ENCODE measurements at places on chromosomes 13 and 19.

DNA sequence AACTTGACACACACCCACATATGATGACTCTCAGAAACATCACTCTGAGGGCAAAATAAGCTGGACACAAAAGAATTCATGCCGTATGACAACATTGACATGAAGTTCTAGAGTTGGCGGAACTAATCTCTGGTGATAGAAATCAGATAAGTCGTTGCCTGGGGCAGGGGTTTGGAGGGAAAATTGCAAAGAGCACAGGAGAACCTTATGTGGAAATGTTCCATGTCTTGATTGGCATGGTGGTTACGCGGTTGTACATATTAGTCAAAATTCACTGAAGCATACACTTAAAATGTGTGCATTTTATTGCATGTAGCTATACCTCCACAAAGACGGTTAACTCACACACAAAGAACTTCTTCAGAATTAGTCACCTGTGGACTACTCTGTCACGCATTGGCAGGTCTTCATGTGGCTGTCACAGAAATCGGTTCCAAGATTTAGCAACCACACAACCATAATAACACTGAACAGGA, 137.8 kb upstream of the GJB6 start:
- DNase-seq: no peak

DNA sequence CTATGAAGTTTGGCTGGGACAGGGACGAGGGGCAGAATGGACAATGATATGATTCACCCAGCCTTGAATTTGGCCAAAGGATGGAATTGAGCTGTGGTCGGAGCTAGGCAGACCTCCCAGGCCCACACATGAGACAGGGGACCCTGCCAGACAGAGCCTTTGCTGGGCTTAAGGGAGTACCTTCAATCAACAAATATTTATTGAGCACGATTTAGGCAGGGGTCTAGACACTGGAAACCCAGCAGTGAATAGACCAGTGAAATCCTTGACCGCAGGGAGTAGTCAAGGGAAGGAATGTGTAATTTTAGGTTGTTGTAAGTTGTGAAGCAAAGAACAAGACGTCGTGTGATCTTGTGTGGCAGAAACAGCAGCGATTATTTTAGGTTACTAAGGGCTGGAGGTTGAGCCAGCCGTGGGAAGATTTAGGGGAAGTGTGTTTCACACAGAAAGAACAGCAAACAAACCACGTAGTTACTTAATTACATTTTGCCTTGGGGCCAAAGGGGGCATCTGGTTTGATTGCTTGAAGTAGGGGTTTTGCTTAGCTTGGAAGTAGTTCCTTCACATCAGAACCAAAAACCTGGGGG, 16.9 kb upstream of the AP1M2 start:
- DNase-seq: peak; percentile 81

DNA sequence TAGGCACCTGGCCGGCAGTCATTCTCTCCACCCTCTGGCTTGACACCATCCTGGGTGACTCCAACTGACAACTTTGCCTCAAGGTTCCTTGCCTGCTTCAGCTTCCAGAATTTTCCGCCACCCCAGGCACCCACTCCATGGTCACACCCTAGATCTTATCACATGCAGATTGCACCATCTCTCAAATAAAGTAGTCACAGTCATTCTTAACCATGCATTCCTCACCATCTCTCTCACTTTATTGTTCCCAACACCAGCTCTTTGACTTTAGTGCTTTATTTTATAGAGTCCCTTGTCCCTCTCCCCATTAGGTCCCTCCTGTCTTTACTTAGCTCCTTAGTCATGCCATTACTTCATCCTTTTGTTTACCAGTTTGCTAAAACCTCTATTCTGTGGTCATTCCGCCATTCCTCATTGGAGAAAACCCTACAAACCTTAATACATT, 351.7 kb downstream of the SPRY2 start:
- DNase-seq: peak; percentile 33

- no peak for DNase-seq
These were observed 32.1 kb upstream of the OR1M1 start for GRCh38 chr19:9054765-9055164.

DNA sequence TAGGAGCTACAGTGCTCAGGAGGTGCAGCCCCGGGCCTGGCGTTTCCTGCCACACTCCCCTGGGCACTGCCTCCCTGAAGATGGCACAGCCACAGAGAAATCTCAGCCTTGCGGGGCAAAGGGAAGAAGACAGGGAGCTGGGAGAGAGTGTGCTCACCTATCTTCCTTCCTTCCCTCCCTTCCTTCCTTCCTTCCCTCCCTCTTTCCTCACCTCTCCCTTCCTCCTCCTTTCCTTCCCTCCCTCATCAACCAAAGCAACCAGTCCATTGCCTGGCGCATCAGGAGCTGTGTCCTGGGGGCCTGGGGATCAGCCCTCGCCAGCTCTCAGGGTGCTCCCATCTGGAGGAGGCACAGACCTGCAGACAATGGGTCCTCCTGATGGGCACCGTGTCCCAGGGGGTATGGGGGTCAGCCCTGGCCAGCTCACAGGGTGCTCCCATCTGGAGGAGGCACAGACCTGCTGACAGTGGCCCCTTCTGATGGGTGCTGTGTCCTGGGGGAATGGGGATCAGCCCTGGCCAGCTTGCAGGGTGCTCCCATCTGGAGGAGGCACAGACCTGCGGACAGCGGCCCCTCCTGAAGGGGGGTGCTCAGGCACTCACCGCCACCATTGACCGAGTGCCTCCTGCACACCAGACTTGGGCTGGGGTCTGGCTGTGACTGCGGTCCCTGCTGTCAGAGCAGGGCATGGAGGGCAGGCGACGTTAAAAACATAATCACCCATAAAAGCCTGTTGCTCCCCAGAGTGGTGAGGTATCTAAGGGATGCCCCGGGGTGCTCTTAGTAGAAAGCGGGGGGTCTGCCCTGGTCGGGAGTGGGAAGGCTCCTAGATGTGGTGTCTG, 120.2 kb downstream of the URI1 start:
- DNase-seq: no peak

GRCh38 chr13:105365021-105365550, 1170.4 kb downstream of the EFNB2 start:
- no peak for DNase-seq

- DNase-seq: no peak
These were observed 11.5 kb upstream of the ZNF814 start for GRCh38 chr19:57900311-57900710.

- peak; percentile 62 for DNase-seq
These were observed at the start of gene ASPDH for GRCh38 chr19:50513746-50514345. TSS of gene ASPDH (minus strand) at chr19:50513913. CDS start at chr19:50513823, 90 bp downstream.

DNA sequence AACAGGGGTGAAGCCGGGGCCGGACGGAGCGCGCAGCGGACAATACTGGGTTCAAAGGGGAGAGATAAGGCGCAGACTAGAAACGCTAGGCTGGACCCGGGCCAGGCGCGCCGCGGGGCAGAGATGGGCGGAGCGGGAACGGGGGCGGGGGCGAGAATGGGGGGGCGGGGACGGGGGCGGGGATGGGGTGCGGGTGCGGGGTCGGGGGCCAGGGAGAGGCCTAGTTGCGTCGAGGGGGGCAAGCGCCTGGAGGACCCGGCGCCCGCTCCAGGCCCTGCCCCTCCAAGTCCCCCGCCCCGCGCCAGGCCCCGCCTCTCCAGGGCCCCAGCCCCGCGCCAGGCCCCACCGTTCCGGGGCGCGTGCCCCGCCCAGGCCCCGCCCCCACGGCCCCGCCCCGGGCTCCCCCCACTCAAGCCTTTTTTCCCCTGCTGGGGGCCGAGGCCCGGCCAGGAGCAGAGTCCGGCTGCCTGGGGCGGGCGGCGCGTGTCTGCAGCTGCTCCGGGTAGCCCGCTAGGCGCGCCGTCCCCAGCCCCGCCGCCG, at the start of gene CERS4:
CERS4 (plus strand) TSS at position 449 of the 540 bp plus-strand sequence. CDS start 41,707 bp downstream, outside the sequence.
- peak; percentile 91 for DNase-seq

- no peak for DNase-seq
These were observed 25.3 kb downstream of the LRRC4B start for GRCh38 chr19:50542943-50543342.

DNA sequence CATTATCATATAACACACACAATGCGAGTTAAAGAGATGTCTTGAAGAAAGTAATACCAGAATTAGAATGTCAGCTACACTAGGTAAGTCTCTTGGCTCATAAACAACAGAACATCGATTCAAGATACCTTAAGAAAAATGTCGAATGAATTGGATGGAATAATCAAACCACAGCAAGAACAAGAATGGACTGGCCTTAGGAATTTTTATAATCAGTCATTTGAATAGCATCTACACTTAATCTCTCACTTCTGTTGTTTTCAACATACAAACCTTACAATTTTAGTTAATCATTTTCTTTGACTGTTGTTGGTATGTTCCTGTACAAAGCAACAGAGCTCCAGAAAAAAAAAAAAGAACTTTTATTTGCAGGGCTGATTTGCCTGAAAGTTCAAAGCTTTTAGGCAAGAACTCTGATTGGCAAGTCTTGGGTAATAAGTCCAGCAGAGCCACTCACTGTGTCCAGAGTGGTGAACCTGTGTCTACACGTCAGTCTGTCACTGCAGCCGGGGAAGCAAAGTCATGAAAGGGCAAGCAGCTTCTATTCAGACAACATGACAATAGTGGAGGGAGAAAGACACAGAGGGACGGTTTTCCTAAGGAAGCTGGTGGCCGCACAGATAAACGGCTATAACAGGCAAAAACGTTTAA, 1026.1 kb upstream of the MIR17HG start:
- no peak for DNase-seq

DNA sequence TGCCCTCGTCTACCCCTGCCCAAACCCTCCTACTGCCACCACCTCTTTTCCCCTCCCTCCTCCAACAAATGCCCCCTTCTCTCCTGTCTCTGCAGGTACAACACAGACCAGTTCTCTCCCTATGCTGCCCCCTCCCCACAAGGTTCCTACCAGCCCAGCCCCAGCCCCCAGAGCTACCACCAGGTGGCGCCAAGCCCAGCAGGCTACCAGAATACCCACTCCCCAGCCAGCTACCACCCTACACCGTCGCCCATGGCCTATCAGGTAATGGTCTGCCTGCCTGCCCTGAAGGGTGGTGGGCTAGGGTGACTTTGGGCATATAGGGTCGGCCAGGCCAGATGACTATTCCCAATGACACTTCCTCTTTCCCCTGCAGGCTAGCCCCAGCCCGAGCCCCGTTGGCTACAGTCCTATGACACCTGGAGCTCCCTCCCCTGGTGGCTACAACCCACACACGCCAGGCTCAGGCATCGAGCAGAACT, 6.5 kb upstream of the TIMM50 start:
- DNase-seq: peak; percentile 92

DNA sequence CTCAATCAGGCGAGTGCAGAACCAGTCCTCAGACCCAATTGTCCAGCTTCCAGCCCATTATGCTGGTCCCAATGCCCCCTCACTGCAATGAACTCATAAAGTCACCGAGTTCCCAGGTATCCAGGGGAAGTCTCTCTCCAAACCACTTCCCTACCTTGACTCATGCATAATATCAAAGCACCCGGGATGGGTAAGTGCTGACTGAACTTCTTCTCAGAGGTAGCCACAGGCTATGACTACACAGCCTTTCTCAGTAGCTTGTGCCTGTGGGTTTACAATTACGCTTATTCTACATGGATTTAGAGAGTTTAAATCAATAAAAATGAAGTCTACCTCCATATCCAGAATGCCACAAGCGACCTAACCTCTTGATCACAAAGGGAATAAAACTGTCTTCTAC, 1.7 kb upstream of the C13orf42 start:
- DNase-seq: no peak

- no peak for DNase-seq
These were observed 7.0 kb downstream of the CRYL1 start for GRCh38 chr13:20518660-20519100.

DNA sequence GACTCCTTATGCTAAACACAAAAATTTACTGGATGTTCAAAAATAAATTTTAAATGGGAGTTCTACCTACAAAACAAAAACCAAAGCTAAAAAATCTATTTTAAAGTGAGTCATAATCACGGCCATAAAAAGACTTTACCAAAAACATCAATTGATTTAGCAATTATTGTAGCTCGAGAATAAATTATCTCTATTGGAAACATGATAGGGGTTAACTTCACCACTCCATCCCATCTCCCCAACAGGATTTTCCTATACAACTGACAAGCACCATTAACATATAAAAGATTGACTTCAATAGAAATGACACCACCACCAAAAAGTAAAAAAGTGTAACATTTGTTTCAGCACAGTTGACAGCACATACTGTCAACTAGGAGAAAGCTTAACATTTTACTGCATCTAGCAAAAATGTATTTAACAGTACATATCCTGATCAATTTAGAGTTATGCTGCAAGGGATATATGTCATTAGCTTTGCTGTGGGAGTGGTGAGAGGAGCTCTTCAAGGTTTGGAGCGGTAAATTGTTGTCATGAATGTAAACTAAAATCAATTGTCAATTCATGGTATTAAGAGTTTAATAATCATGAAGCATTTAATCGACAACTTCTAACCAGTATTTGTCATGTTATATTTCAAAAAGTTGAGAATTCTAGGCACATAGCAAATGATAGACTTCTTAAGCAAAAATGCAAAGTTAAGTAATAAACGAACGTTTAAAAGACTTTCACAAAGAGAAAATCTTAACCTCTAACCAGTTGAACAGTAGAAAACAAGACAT, 3.8 kb downstream of the UBL3 start:
- DNase-seq: peak; percentile 37

- DNase-seq: no peak
These were observed 810 bp downstream of the ZNF627 start for GRCh38 chr19:11598103-11598483.

GRCh38 chr19:29323021-29323430, 110.1 kb upstream of the UQCRFS1 start:
- DNase-seq: no peak

- DNase-seq: no peak
These were observed 45.7 kb downstream of the TPP2 start for GRCh38 chr13:102642475-102642874.

DNA sequence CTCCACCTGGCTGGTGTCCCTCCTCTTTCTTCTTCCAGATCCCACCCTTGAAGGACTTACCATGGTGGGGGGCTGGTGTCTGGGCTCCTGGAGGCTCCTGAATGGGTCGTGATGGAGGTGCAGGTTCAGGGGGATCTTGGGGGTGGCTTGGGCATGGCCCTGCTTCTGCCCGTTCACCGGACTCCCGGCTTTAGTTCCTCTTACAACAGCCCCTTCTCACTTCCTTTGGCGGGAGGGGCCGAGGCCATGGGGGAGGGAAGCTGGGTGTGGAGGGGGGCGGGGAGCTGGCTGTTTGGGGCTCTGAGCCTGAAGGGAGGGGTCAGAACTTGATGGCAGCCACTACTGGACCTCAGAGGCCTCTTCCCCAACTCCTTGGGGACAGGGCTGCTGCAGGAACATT, at the start of gene MYO1F:
MYO1F (minus strand) TSS at position 196 of the 400 bp plus-strand sequence; CDS start at position 63, 133 bp downstream.
- DNase-seq: peak; percentile 76

Data from activated CD4-positive, alpha-beta T cell treated with anti-CD3 and anti-CD28 coated beads, Interleukin-2, amount 10 ng/mL, durations not matched to agents 24 days and 14 days (primary cell).